ENCODE measurements at places on chromosomes 11 and 22. TPM values are rescaled to one million over a fixed set of nuclear protein-coding genes. Genes with fewer than 3 reads are reported as not detected.

GRCh38 chr22:36360011-36360410, 27.8 kb downstream of the MYH9 start:
- peak overlapping the region; percentile 92 for H3K27ac ChIP-seq
- no peak for DNase-seq
- H3K27me3 ChIP-seq: no peaks in the 10 kb centered on the region

DNA sequence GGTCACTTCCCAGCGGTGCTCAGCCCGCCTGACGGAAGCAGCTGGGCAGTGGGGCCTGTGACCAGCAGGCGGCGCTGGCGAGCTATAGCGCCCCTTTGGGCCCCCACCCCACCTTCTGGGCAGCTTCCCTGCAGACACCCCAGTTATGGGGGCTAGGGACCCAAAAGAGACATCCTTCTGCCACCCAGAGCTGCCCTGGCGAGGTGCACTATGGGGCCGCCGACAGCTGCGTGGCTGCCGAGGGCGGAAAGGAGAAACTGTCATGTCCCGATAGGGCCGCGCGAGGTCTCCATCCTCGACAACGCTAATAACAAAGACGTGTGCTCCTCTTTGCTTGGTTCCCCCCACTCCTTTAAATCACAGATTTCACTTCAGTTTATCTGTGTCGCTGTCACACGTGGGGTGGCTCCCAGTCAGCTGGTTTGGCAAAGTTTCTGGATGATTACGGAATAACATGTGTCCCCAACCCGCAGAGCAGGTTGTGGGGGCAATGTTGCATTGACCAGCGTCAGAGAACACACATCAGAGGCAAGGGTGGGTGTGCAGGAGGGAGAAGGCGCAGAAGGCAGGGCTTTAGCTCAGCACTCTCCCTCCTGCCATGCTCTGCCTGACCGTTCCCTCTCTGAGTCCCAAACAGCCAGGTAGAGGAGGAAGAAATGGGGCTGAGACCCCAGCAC, 673 bp upstream of the MYO7A start:
- H3K27ac ChIP-seq: no peak overlapping the region
- H3K4me3 ChIP-seq: peak overlapping the region; percentile 29
- peak; percentile 57 for DNase-seq
- H3K36me3 ChIP-seq: no peaks in the 10 kb centered on the region
- H3K4me1 ChIP-seq: peaks cover 6% of the 10 kb centered on the region
- no peaks in the 10 kb centered on the region for H3K27me3 ChIP-seq

DNA sequence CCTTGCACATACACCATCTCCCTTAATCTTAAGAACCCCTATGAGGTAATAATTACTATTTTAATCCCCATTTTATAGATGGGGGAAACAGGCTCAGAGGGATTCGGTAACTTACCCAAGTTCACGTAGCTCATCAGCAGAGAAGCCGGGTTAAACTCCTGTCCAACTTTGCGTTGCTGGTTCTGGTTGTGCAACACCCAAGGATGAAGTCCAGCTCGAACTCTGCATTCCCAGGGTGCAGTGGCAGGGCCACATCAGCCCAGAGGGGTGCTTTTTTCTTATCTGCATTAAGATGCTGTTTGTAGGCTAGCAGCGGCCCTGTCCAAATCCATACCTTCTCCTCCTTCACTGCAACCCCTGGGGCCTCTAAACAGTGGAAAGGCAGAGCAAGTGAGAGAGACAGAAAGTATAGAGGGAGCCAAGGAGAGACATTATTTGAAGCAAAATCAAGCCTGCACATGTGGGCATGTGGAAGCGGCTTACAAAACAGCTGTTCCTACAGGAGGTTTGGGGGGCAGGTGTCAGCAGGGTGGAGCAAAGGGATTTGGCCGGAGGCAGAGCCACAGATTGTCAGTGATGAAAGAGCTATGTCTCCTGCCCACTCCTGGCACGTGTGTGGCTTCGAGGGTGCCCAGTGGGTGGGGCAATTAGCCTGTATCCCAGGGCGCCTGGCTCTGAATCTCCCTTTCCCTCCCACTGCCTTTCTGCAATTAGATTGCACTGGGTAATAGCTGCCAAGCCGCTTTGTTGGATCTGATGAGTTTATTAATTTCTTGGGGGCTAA, 129.5 kb upstream of the TBCEL start:
- DNase-seq: no peak
- H3K4me3 ChIP-seq: no peak overlapping the region
- H3K36me3 ChIP-seq: no peaks in the 10 kb centered on the region
- H3K27me3 ChIP-seq: no peaks in the 10 kb centered on the region

GRCh38 chr22:24416611-24417010, 10.8 kb upstream of the ADORA2A start:
- H3K27ac ChIP-seq: no peak overlapping the region
- DNase-seq: no peak
- H3K4me3 ChIP-seq: no peak overlapping the region
- peaks cover 27% of the 10 kb centered on the region for H3K36me3 ChIP-seq
- H3K4me1 ChIP-seq: no peaks in the 10 kb centered on the region

PGA5 gene
- 4.8 TPM for polyA plus RNA-seq

CDC42EP1 gene
- polyA plus RNA-seq: 21.6 TPM

CHADL gene
- 0.49 TPM for polyA plus RNA-seq

- no peaks in the 10 kb centered on the region for H3K27me3 ChIP-seq
- no peak for DNase-seq
- no peaks in the 10 kb centered on the region for H3K36me3 ChIP-seq
- H3K27ac ChIP-seq: no peak overlapping the region
Measured at GRCh38 chr22:40020956-40021355, 26.2 kb downstream of the FAM83F start.

MRGPRE gene
- not detected for polyA plus RNA-seq

DNA sequence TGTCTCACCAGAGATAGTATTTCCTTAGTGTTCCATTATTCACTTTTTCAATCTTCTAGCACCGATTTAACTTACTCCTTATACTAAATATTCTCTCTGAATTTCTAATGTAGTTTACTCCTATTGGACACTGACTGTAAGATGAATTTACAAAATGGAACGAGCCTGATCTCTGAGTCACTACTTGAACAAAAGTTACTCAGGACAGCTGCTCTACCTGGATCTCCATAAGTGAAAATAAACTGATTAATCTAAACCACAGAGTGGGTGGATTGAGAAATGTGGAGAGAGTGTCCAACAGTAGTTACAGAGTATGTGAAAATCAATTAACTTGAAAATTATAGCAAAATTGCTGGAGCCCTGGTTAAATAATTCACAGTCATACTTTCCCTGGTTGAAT, 141.7 kb upstream of the CHORDC1 start:
- no peaks in the 10 kb centered on the region for H3K36me3 ChIP-seq
- H3K27me3 ChIP-seq: no peaks in the 10 kb centered on the region
- H3K4me1 ChIP-seq: no peaks in the 10 kb centered on the region
- DNase-seq: no peak
- no peak overlapping the region for H3K27ac ChIP-seq

SLC22A8 gene
- polyA plus RNA-seq: 0.22 TPM

MMP7 gene
- not detected for polyA plus RNA-seq

CUL5 gene
- polyA plus RNA-seq: 32.5 TPM

DNAJC24 gene
- 13.8 TPM for polyA plus RNA-seq

CYB561A3 gene
- polyA plus RNA-seq: 12.6 TPM

- H3K27me3 ChIP-seq: no peaks in the 10 kb centered on the region
- no peaks in the 10 kb centered on the region for H3K36me3 ChIP-seq
- no peaks in the 10 kb centered on the region for H3K4me1 ChIP-seq
- no peak overlapping the region for H3K27ac ChIP-seq
- DNase-seq: no peak
- H3K4me3 ChIP-seq: no peak overlapping the region
Measured at GRCh38 chr11:34632105-34632791, 11.4 kb downstream of the EHF start.

DNA sequence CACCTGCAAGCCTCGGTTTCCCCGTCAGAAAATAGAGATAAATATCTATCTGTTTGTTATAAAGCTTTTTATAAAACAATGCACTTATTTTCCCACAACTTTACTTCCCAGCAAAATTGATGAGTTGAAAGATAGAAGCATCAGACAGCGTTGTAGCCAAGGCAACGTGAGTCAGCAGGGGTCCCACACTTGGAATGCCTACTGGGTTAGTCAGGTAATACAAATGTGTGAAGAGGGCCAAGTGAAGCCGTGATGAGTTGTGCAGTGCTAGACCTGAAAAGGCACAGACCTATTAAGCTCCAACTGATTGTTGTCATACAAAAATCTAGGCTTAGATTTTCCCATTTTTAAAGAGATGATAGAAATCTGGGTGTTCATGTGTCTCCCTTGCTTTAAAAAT, 118.7 kb downstream of the PGR start:
- no peak overlapping the region for H3K4me3 ChIP-seq
- H3K27ac ChIP-seq: no peak overlapping the region
- H3K27me3 ChIP-seq: no peaks in the 10 kb centered on the region
- no peaks in the 10 kb centered on the region for H3K4me1 ChIP-seq
- H3K36me3 ChIP-seq: no peaks in the 10 kb centered on the region

- no peaks in the 10 kb centered on the region for H3K36me3 ChIP-seq
- H3K27me3 ChIP-seq: no peaks in the 10 kb centered on the region
- peak overlapping the region; percentile 4 for H3K27ac ChIP-seq
- no peak for DNase-seq
- no peak overlapping the region for H3K4me3 ChIP-seq
Measured at GRCh38 chr11:2708757-2709281, 9.0 kb upstream of the KCNQ1OT1 start.

GRCh38 chr11:120658071-120658423, 146.5 kb downstream of the GRIK4 start:
- H3K27ac ChIP-seq: no peak overlapping the region
- peaks cover 20% of the 10 kb centered on the region for H3K27me3 ChIP-seq
- DNase-seq: no peak
- H3K4me1 ChIP-seq: no peaks in the 10 kb centered on the region
- H3K4me3 ChIP-seq: no peak overlapping the region

GRCh38 chr11:117859061-117859460, 17.4 kb downstream of the FXYD6 start:
- no peaks in the 10 kb centered on the region for H3K27me3 ChIP-seq
- H3K36me3 ChIP-seq: no peaks in the 10 kb centered on the region
- H3K4me1 ChIP-seq: peaks cover 23% of the 10 kb centered on the region
- DNase-seq: no peak
- no peak overlapping the region for H3K27ac ChIP-seq
- no peak overlapping the region for H3K4me3 ChIP-seq

DNA sequence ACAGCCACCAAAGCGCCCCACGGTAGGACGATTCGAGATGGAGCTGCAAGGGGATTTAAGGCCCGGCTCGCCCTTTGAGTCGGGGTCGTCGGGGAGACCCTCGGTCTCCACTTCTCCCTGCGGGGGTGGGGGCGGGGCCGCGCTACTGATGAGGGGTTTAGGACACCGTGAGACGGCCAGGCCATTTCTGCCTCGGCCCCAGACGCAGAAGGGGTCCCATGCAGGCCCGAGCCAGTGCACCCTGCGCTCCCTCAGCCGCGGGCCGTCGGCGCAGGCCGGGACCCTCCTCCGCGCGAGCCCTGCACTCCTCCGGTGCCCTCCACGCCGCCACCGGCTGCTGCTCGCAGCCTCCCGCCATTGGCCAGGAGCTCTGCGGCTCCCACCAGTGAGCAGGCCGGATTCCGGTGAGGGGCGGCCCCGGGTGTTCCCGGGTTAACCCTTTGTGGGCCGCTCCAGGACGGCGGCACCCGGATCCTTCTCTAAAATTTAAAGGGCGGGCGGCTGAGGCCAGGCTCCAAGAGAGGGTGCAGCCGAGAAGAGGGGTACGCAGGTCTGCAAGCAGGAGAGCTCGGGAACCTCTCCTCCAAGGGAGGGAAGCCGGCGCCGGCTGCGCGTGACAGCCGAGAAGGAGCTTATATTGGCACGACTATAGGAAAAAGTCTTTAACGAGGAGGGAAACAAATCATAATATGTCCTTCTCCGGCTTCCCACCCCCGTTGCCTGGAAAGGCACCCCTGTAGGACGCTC, 18.0 kb downstream of the CREB3L1 start:
- peak overlapping the region; percentile 72 for H3K27ac ChIP-seq
- H3K4me3 ChIP-seq: peak overlapping the region; percentile 28
- no peaks in the 10 kb centered on the region for H3K36me3 ChIP-seq
- H3K27me3 ChIP-seq: no peaks in the 10 kb centered on the region
- peaks cover 27% of the 10 kb centered on the region for H3K4me1 ChIP-seq
- peak; percentile 95 for DNase-seq

DNA sequence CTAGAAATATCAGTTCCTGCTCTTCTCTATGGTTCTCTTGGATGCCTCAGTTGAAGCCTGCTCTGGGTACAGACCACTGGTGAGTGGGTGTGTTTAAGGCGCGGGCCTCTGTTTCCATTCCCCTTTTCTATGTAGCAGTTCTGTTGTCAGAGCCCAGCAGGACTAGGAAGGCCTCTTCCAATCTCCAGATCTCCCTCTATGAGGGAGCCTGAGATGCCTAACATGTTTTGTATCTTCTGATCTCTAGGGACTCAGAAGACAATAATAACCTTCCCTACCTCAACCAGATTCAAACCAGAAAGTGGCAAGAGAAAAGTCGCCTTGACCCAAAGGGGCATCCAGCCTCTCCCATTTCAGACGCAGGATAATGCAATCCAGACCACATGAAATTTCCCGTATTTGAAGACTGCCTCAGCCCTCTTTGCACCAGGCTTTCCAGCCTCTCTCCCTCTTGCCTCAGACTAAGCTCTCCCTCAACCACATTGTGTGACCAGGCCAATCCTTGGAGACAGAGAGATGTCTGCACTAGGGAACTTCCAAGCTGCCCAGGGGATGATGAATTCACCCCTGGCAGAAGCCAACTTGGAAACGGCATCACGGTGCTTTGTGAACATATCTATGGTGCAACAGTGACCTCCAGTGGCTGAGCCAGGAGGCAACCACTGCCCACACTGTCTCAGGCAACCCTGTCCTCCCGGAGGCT, 150.1 kb upstream of the UBASH3B start:
- no peak overlapping the region for H3K27ac ChIP-seq
- no peaks in the 10 kb centered on the region for H3K4me1 ChIP-seq
- H3K4me3 ChIP-seq: no peak overlapping the region
- no peaks in the 10 kb centered on the region for H3K36me3 ChIP-seq
- DNase-seq: peak; percentile 95

SCGB1C1 gene
- not detected for polyA plus RNA-seq

OR52H1 gene
- 0.43 TPM for polyA plus RNA-seq

TEX54 gene
- polyA plus RNA-seq: 3.0 TPM

GRCh38 chr11:59773083-59773440, 17.9 kb downstream of the STX3 start:
- peaks cover 12% of the 10 kb centered on the region for H3K36me3 ChIP-seq
- H3K4me1 ChIP-seq: no peaks in the 10 kb centered on the region
- no peaks in the 10 kb centered on the region for H3K27me3 ChIP-seq
- no peak overlapping the region for H3K4me3 ChIP-seq

TRPM5 gene
- polyA plus RNA-seq: 0.33 TPM

- H3K27me3 ChIP-seq: no peaks in the 10 kb centered on the region
- DNase-seq: no peak
- H3K4me1 ChIP-seq: no peaks in the 10 kb centered on the region
- H3K4me3 ChIP-seq: no peak overlapping the region
- H3K27ac ChIP-seq: no peak overlapping the region
- no peaks in the 10 kb centered on the region for H3K36me3 ChIP-seq
Measured at GRCh38 chr11:8291421-8292350, 28.0 kb upstream of the LMO1 start.
